DND-41 (cell line): ENCODE measurements at places on chromosomes 4 and X.

GRCh38 chr4:150063128-150063527, 15.1 kb upstream of the DCLK2 start:
- no peak for DNase-seq

- DNase-seq, result no peak
Measured at GRCh38 chr4:17763416-17763815, 18.0 kb downstream of the FAM184B start.

DNA sequence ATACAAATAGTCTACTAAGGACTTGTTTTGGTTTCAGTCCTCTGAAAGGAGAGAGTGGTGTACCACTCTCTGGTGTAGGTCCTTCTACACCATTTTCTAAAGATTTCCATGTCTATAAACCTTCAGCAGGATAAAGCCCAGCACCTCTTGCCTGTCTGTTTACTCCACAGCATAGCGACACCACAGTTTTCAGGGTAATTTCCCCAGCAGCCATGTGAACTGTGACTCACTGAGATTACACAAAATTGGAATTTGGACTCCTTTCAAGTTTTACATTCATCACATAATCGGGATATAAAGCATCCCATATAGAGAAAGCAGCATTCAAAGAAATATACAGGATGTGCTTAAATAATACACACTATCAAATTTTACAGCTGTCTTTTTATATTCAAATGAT, 229.6 kb downstream of the PRDM5 start:
- DNase-seq, result no peak

DNA sequence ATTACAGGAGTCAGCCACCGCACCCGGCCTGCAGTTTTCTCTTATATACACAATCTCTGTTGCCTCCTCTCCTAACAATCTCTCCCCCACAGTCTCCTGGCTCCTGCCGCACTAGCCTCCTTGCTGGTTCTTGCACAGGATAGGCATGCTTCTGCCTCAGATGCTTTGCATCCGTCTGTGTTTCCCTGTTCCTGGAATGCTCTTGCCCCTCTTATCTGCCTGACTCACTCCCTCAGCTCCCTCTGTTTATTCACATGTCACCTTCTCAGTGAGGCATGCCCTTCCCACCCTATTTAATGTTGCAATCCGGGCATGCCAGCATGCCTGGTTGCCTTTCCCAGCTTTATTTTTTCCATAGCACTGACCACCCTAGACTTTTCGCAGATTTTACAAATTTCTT, 161.9 kb downstream of the PHF8 start:
- no peak for DNase-seq

DNA sequence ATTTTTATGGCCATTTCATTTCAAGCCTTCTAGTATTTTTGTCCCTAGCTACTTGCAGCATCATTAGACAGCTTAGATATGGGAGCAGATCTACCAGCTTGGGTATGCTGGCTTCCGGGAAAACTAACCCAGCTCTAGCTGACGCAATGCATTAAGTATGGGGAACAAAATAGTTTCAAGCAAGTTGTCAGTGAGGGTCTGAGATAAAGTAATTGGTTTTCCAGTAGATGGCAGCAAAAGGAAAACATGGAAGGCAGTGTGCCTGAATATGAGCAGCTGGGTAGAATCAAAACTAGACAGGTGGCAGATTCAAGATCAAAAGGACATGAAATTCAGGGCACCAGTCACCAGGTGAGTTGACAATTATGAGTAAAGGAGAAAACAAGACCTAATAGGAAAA, 340.9 kb upstream of the CTSO start:
- no peak for DNase-seq

GRCh38 chrX:74232859-74233258, 71.1 kb upstream of the ZCCHC13 start:
- DNase-seq, result peak; percentile 4

- no peak for DNase-seq
Measured at GRCh38 chr4:184112006-184112550, 105.6 kb downstream of the ENPP6 start.

DNA sequence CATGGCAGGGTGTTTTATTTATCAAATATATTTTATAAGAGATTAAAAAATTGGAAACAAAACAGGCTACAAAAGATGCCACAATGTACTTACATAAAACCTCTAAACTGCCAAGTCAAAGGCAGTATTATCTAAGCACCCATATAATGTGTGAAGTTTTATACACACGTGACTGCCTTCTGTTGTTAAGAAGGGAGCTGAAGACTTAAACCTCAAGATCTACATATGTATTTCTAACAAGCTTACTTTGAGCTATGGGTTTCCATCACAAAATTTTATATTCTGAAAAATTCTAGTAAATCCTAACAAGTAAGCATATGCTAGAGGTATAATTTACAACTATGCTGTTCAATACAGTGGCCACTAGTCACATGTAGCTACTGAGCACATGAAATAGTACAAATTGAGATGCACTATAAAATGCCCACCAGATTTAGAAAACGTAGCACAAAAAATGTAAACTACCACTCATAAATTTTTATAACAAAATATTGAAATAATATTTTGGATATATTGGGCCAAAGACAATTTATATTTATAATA, 9.8 kb downstream of the ATP8A1 start:
- no peak for DNase-seq

- DNase-seq, result no peak
Measured at GRCh38 chr4:183485411-183486160, 19.3 kb upstream of the ING2 start.

- no peak for DNase-seq
Measured at GRCh38 chr4:73705056-73705432, 35.3 kb upstream of the CXCL8 start.

- DNase-seq, result no peak
Measured at GRCh38 chr4:138034871-138035270, 207.3 kb downstream of the SLC7A11 start.

GRCh38 chrX:119682019-119682989, 10.7 kb downstream of the SEPTIN6 start:
- DNase-seq, result peak; percentile 74

- no peak for DNase-seq
Measured at GRCh38 chrX:96379951-96380350, 304.7 kb upstream of the DIAPH2 start.

GRCh38 chr4:20271950-20272349, 20.2 kb downstream of the SLIT2 start:
- DNase-seq, result no peak

GRCh38 chr4:20483416-20483815, 216.8 kb upstream of the PACRGL start:
- DNase-seq, result no peak

DNA sequence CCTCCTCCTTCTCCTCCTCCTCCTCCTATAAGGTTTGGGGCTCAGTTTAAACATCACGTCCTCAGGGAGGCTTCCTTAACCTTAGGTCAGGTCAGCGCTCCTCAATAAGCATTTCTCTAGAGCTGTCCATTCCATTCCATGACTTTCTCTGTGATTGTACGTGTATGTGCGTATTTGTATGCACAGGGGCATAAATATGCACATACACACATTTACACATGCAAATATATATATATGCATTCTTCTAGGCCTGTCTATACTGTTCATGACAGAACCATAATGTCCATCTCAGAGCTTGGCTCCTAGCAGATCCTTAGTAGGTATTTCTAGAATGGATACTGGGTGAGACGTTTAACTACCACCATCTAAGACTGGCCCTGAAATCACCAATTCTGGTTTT, 258.6 kb downstream of the STIM2 start:
- no peak for DNase-seq

DNA sequence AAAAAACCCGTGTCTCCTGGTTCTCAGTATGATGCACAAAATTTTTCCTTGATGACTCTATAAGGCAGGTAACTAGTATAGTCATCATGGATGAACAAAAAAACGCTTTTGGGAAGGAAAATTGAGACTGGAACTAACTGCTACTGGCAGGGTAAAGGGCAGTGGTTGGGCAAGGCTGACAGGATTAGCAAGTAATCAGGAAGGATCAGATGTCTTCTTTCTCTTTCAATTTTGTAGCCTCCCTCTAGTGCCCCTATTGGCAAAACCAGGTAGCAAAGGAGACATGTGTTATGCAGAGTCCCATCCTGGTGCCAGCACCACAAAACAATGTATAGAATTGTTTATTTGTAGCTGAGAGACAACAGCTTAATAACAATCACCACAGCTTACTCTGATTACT, 12.8 kb upstream of the SLITRK4 start:
- DNase-seq, result no peak

DNA sequence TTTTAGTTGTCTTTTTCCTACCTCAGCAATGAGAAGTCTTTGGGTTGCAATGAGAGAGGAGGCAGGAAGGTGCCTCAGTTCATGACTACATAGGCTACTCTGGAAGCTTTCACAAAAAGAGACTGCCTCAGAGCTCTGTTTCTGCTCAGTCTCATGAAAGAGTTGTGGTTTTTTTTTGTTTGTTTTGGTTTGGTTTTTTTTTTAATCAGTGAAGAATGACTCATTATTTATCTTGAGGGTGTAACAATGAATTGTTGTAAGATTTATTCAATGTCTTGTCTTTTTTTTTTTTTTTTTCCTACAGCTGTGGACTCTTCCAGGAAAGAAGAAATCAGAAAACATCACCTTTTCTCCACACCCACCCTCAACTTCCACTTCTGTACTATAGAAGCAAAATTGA, 67.5 kb upstream of the CXCL13 start:
- no peak for DNase-seq

DNA sequence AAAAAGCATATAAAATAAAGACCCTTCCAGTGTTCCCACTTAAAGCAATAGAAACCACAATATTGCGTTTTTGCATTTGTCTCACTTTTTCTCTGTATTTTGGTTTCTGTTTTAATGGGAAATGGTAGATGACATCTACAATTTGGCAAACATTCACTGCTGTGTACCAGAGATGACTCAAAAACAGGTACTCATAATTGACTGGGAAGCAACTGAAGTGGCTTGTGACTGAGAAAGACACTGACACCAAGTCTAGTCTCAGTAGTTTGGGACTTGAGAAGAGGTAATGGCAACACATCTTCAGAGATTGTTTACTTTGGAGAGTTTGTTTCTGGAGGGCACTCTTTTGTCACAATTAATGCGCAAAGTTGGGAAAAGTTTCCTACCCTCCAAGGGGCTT, 42.0 kb downstream of the AREG start:
- DNase-seq, result no peak

- no peak for DNase-seq
Measured at GRCh38 chr4:177427192-177427591, 15.0 kb downstream of the AGA start.

DNA sequence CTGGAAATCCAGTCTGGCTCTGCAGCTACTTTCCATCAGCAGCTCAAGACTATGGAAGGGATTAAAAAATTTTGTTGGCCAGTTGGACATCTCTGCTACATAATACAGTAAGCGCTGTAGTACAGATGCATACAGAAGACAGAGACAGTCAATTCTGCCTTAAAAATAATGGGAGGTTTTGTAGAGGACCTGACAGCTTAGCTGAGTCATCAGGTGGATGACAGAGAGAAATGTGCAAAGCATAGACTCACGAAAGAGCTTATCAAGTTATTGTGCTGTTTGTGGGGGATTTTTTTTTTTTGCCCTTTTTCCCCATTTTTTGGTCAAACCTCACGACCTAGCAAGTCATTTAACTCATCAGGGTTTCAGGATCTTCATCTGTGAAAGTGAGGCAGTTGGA, 149.0 kb upstream of the SCML1 start:
- DNase-seq, result no peak

DNA sequence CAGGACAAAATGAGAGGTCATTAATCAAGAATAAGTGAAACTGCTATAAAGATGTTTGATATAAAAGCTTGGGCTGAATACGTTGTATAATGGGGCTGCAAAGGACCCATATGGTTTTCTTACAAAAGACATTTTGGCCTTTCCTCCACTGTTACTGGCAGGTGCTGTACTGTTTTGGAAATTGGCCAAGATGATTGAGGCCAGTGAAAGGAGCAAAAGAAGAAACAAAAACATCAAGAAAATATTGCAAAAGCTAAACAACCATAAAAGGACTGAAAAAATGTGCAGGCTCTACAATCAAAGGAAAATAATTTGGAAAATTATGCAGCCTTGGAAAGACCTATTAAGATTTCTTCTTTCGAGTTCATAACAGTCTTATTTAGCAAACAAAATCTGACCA, 222.2 kb upstream of the PPP1R2C start:
- DNase-seq, result no peak

DNA sequence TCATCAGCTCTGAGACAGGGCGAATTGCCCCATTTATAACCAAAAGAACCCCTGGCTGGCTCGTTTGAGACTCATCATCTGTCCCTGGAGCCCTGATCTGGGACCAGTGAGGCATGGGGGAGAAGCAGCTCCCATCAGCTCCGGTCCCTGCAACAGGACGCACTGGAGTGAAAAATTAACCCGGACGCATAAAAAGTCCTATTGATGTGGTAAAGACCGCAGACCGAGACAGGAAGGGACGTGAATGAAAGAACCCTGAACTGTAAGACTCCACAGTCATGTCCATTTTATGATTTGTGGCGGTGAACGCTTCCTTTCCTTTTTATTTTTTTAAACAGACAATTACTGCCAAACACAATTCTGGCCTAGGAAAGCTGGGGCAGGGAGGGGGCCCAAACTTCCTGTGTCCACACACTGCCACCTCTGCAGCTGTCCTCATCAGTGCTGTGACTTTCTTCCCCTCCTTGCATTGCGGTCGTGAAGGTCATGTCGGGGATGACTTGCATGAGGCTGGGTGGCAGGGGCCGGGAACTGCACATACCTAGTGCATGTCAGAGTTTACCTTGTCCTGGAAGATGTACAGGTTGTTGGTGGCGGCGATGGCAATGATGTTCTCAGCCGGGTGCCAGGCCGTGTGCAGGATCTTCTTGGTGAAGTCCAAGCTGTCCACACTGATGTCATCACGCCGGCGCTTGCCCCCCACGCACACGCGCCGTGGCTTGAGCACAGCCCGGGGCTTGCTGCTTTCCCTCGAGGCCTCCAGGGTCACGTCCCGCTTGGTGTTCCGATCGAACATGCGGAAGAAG, 53.3 kb downstream of the WFS1 start:
- no peak for DNase-seq
